ENCODE measurements at places on chromosomes 7 and 10. TPM values are rescaled to one million over a fixed set of nuclear protein-coding genes. Genes with fewer than 3 reads are reported as not detected.

Gene GIMAP7
- total RNA-seq, result 24.5 TPM

Gene MIOS
- total RNA-seq, result 49.5 TPM

Gene CACNB2
- 14.3 TPM for total RNA-seq

Gene NPY4R
- not detected for total RNA-seq

Gene PCGF6
- 6.3 TPM for total RNA-seq

- DNase-seq, result peak; percentile 44
Observed at GRCh38 chr10:24951201-24952142, 934 bp downstream of the PRTFDC1 start.

- no peak for DNase-seq
Observed at GRCh38 chr7:84654273-84654672, 459.7 kb upstream of the SEMA3A start.

- DNase-seq, result no peak
Observed at GRCh38 chr7:142319970-142320369, 62.1 kb upstream of the PRSS58 start.

- no peak for DNase-seq
Observed at GRCh38 chr7:115056019-115056418, 134.1 kb downstream of the MDFIC start.

DNA sequence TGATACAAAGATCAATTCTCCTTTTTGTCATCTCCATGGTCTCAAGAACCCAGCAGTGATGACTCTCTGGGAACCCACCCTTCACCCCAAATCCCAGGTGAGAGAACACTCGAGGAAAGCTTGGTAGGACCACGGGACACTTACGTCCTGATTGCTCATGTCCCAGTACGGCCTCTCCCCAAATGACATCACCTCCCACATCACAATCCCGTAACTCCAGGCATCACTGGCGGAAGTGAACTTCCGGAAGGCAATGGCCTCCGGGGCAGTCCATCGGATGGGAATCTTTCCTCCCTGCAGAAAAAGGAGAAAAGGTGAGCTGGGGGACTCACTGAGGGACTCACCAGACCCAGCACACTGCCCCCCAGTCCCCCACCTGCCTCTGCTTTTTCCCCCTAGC lies 21.0 kb downstream of the EPHB4 start:
- DNase-seq, result no peak
